T-cell (primary cell): ENCODE measurements at places on chromosomes 1 and 21.

- no peak for DNase-seq
Measured at GRCh38 chr1:7633506-7634245, 137.4 kb upstream of the VAMP3 start.

GRCh38 chr1:10672343-10673050 is 123.9 kb downstream of the CASZ1 start:
- DNase-seq, result no peak

DNA sequence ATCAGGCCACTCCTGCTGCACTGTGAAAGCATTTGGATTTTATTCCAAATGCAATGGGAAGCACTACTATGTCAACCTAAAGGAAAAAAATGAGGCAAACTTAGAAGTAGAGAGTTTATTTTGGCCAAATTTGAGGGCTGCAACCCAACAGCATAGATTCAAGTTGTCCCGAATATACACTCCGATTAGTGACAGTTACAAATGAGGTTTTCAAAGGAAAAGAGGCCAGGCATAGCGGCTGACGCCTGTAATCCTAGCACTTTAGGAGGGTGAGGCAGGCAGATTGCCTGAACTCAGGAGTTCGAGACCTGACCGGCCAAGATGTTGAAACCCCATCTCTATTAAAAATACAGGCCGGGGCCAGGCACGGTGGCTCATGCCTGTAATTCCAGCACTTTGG is 78.9 kb upstream of the PUM1 start:
- no peak for DNase-seq

DNA sequence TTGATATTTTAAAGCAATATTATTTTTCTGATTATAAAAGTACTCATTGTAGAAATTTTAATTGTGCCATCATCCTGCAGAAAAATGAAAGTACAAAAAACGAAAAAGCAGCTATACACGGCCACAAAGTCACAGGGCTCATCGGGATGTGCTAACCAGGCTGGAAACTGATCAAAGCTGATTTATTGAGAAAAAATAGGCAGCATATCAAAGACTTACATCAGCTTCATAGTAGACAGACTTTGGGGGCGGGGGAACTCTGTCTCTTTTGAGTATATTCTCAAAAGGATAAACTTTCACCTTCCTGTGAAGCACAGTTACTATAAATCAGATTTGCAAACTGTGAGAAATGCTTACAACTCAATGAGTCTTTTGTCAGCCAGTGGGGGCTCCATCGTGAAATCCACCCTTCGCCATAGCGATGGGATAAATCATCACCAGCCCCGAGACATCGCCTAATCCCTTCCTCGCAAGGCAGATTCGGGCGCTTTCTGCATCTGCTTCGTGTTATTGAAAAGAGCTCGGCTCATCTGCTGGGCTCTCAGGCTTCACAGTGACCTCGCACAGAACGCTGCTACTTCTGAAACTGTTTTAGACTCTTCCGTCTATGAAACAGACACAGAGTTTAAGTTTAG is 69.2 kb upstream of the ERG start:
- DNase-seq, result no peak

- DNase-seq, result no peak
Measured at GRCh38 chr1:114549137-114549536, 32.3 kb downstream of the BCAS2 start.

DNA sequence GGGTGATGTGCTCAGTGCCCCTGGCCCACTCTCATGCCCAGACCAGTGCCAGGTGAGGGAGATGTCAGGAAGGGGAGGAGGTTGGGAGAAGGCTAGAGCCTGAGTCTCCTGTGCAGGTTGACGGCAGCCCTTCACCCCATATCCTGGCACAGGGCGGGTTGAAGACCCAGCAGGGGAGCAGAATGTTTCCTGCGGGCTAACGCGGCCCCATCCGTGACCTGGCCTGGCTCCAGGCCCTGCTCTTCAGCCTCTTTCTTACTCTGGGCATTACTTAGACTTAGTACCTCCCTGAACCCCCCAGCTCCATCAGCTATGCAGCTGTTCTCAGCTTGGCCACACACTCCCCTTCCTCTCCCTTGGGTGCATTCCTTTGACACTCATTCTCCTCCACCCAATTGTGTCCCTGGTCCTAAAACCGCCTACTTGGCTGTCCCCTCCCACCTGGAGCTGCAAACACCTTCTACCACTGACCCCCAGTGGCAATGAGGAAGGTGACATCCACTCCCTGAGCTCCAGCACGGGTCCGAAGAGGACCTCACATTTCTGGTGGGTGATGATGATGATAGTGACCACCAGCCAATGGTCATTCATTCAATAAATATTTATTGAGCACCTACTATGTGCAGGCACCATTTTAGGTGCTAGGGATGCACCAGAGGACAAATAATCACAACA is 179.0 kb downstream of the PTPRU start:
- DNase-seq, result no peak

GRCh38 chr1:29452463-29453230 is 216.3 kb downstream of the PTPRU start:
- DNase-seq, result no peak

- no peak for DNase-seq
Measured at GRCh38 chr21:38289705-38290485, 33.1 kb downstream of the KCNJ15 start.

- no peak for DNase-seq
Measured at GRCh38 chr1:53296117-53296749, 31.6 kb downstream of the LRP8 start.

GRCh38 chr1:223732993-223733798 is 20.9 kb downstream of the CAPN2 start:
- DNase-seq, result no peak

GRCh38 chr1:32309960-32310359 is 18.1 kb downstream of the HDAC1 start:
- no peak for DNase-seq

- DNase-seq, result no peak
Measured at GRCh38 chr21:35491920-35492678, 443.0 kb upstream of the RUNX1 start.

DNA sequence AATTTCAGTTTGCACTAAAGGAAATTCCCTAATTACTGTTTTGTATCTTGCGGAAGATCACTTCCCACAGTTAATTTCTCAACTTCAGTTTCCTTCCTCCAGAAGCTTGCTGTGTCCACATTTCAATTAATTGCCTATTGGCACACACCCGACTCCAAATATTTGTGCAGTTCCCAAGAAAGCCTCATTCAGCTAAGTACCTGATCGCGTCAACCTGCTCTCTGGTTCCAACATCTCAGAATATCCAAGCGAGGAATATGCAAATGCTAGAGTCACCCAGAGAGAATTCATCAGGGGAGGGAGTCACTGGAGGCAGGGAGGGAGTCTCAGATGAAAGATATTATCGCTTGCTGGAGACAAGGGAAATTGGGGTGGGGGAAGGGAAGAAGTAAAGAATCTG is 351.3 kb downstream of the RRAGC start:
- no peak for DNase-seq

- DNase-seq, result no peak
Measured at GRCh38 chr1:191608367-191608766, 549.9 kb upstream of the RGS18 start.

- no peak for DNase-seq
Measured at GRCh38 chr1:231549733-231550447, 21.4 kb downstream of the TSNAX start.

DNA sequence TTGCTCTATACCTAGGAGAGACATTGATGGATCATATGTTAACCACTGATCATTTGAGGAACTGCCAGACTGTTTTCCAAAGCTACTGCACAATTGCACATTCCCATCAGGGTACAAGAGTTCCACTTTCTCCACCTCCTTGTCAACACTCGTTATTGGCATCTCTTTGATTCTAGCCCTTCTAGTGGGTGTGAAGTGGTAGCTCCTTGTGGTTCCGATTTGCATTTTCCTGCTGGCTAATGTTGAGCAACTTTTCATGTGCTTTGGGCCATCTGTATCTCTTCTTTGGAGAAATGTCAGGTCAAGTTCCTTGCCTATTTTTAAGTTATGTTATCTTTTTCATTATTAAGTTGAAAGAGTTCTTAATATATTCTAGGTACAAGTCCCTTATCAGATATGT is 90.1 kb downstream of the DMRTB1 start:
- no peak for DNase-seq

DNA sequence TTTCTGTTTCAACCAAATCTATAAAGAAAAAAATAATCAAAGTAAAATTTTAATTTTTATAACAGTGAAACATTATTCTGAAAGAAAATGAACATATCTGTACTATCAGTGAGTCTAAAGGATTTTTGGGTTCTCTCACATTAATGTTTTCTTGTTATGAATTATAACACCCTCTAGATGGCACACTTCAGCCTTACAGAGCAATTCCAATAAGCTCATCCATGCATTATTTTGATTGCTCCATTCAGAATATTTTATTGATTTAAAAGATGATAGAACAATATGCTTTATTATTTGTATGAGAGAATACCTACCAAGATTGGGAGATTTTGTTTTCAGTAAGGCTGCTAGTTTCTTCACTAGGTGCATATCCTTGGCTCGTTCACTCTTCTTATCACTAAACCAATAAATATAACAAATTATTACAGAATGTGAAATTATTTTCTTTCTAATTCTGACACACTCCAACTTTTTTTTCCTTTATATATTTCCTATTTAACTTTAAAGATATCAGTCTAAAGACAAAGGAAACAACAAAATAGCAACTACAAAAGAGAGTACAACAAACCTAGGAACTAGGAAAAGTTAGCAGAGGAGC is 82.4 kb downstream of the RAB3GAP2 start:
- no peak for DNase-seq

DNA sequence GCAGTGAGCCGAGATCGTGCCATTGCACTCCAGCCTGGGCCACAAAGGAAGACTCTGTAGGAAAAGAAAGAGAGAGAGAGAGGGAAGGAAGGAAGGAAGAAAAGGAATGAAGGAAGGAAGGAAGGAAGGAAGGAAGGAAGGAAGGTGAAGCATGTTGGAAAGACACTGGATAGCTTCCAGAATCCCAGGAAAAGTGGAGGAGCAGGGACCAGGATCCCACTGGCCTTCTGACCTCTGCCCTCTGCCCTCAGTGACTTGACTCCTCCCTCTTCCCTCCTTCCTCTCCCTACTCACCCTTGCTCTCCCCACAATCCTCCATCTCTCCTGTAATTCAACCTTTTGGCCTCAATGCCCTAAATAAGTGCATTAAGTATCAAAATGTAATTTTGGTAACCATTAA is 4.1 kb upstream of the UTS2 start:
- DNase-seq, result no peak

GRCh38 chr1:15696956-15697521 is 12.9 kb downstream of the PLEKHM2 start:
- DNase-seq, result peak; percentile 53

- no peak for DNase-seq
Measured at GRCh38 chr1:94595658-94596057, 54.1 kb upstream of the F3 start.

DNA sequence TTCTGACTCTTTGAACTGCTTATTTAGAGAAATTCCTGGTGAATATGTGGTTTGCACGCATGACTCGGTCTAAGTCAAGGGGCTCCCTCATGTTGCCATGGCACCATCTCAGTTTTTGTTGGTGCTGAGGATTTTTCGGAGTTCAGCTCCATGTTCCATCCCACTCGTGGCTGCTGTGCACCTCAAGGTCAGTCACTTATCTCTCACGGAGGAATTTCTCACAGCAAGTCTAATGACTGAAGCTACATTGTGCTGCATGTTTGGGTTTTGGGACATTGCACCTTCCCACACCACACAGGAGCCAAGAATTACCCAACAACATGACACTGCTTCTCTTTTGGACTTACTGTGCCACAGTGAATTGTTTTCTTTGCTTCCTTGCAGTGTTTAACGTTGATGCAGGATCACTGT is 269.9 kb downstream of the NCAM2 start:
- DNase-seq, result no peak

- no peak for DNase-seq
Measured at GRCh38 chr1:57461405-57461804, 37.5 kb upstream of the DAB1 start.

DNA sequence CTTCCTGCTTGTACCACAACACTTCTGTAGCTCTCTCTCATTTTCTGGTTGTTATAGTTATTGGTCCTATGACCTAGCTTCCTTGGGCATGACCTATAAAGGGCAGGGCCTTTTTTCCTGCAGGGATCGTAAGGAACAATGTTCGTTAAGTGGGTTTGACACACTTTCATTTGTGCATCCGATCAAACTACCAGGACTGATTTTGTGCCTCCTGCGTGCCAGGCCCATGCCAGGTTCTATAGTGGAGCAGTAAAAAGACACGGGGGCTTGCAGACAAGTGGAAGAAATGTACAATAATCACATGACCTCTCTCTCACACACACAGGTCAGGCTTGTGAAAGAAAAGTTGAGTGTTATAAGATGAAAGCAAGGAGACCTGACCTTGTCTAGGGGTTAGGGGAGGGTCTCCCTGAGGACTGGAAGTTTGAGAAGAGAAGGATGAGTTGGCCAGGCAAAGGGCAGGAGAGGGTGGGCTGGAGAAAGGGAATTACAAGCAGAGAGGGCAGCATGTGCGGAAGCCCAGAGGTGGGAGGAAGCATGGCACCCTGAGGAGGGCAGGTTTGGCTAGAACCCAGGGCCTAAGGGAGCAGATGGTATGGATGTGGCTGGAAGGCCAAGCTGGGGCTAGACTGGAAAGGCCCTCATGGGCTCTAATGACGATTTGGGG is 145.4 kb downstream of the GRIK3 start:
- DNase-seq, result no peak

DNA sequence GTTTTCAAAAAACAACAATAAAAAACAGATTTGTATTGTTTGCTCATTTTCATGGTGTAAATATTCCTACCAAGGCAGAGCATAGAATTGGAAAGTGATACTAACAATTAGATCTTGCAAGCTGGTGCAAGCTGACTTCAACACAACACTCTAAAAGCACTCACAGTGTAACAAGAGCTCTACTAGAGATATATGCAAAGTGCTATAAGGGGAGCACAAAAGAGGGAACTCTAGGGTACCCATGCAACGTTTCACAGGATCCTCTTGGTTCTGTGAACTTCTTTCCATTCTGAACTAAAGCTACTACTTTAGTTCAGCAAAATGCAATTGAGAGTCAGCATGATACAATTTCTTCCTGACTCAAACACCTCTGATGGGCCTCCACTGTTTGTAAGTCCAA is 78.3 kb downstream of the ATP1B1 start:
- no peak for DNase-seq

- DNase-seq, result no peak
Measured at GRCh38 chr1:177069490-177069889, 95.0 kb downstream of the ASTN1 start.

DNA sequence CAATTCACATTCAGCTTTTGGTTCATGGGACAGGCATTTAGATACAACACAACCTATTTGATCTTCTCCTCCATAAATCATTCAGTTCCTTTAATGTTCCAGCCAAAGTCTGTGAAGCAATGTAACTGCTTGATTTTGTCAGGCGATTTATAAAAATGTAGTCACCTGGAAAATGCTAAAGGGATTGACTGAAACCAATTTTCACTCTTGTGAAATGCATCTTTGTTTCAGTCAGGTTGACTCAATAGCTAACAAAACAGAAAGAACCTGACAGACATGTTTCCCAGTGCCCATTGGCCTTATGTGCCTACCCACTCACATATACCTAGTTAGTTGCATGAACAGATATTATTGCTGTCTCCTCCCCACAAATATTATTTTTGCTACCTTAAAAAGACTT is 335.7 kb downstream of the CHRM3 start:
- no peak for DNase-seq

- DNase-seq, result no peak
Measured at GRCh38 chr1:225603538-225604354, 49.2 kb downstream of the ENAH start.

- no peak for DNase-seq
Measured at GRCh38 chr1:109763646-109764415, at the start of gene EPS8L3. EPS8L3 (minus strand) TSS chr1:109763923; CDS start chr1:109761749, 2,174 bp downstream.
